ENCODE measurements at places on chromosomes 13 and 19. TPM values are rescaled to one million over a fixed set of nuclear protein-coding genes. Genes with fewer than 3 reads are reported as not detected.

- no peak for DNase-seq
Observed at GRCh38 chr19:3573162-3573857, 566 bp downstream of the HMG20B start.

GRCh38 chr13:81738364-81738763, 1397.4 kb upstream of the SPRY2 start:
- no peak for DNase-seq

DNA sequence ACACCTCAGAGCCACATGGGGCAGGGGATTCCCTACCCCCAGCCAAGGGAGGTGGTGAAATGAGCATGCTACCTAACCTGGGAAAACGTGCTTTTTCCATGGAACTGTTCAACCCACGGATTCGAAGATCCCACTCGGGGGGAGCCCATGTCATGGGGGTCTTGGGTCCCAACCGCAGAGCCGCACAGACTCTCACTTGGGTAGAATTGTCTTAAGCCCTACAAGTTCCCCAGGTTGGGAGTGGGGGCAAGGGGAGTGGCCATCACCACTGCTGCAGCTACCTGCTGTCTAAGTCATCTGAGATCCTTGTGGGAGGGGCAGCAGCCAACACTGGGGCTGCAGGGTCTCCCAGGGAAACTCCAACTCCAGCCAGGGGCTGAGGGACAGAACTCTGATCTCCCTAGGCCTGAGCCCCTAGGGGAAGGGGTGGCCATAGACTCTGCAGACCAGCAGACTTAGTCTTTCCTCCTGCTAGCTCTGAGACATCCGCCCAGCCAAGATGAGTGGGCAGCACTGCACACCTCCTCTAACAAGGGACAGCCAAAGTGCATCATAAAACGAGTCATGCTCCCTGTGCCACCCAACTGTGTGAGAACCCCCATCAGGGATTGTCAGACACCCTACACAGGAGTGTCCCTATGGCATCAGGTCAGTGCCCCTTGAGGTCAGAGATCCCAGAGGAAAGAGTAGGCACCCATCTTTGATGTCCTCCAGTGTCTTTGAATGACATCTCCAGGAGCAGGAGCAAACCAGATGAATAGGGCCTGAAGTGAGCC, 610.4 kb upstream of the SLITRK6 start:
- DNase-seq, result no peak

DNA sequence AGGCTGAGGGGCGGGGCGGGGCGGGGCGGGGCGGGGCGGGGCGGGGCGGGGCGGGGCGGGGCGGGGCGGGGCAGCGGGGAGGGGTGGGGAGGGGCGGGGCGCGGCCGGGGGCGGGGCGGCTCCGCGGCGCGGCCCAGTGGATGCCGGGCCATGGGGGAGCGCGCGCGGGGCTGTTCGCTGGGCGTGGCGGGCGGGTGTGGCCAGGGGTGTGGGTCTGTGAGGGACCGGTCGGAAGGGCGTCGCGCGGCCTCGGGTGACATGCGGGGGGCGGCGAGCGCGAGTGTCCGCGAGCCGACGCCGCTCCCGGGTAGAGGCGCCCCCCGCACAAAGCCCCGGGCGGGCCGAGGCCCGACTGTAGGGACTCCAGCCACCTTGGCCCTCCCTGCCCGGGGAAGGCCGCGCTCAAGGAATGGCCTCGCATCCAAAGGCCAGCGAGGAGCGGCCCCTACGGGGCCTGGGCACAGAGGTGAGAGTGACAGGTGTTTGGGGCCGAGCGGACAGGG, at the start of gene ZFP28:
Gene ZFP28, plus strand, starts transcription at position 188 of the 503 bp plus-strand sequence. Its CDS starts 71 bp downstream, at position 259.
- DNase-seq, result peak; percentile 89

DNA sequence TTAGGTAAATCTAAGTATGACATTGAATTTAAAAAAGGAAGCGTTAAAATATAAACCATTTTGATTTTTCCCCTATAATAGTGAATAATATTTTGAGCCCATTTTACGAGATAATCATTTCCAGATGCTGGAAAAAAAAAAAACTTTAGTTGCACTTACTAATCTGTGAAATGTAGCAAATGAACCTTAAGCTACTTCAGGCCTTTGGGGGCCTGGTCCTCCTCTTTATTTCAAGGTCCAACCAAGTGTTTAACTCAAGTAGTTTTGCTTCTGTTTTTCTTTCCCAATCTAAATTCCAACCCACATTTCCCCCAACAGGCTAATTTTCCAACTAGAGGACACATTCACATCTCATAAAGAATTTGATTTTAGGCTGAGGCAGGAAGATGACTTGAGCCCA, 101.2 kb downstream of the TNFRSF19 start:
- DNase-seq, result no peak

GRCh38 chr19:45114116-45114515, 21.1 kb downstream of the PPP1R37 start:
- DNase-seq, result no peak

- DNase-seq, result no peak
Observed at GRCh38 chr13:101474419-101474957, 22.0 kb downstream of the ITGBL1 start.

GRCh38 chr19:1066748-1067340, at the start of gene ARHGAP45:
TSS of gene ARHGAP45 (plus strand) at chr19:1067167. CDS start at chr19:1067406, 239 bp downstream.
- DNase-seq, result no peak

DNA sequence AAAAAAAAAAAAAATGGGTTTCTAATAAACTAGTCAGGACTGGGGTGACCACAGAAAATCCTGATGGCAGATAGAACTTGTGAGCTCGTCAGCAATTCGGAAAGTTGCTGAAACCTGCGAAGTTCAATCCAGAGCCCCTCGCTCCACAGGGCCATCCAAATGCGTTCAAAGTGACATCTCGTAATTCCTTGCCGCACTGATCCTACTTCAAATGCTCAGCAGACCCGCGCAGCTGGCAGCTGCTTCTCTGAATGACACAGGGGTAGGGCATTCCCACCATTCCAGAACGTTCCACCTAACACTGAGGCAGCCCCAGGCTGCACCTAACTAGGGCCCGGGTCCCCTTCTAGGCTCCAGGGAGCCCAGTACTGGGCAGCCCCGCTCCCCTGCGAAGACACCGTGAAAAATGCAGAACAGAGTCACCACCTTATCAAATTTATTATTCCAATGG, 4.8 kb upstream of the DAPK3 start:
- no peak for DNase-seq

- DNase-seq, result no peak
Observed at GRCh38 chr13:77574096-77574495, 38.6 kb downstream of the SCEL start.

Gene UPF3A
- total RNA-seq, result 28.8 TPM

Gene METTL21C
- total RNA-seq, result not detected

Gene ZNF878
- not detected for total RNA-seq

Gene ANKLE1
- total RNA-seq, result 0.30 TPM

Gene TPTE2
- not detected for total RNA-seq

Gene SERTAD1
- 16.7 TPM for total RNA-seq

Gene CHERP
- 23.7 TPM for total RNA-seq

Measured in cardiac septum (tissue), 1 donor.